M059J (cell line): ENCODE measurements at places on chromosomes 12 and 14. TPM values are rescaled to one million over a fixed set of nuclear protein-coding genes. Genes with fewer than 3 reads are reported as not detected.

GRCh38 chr12:18340786-18341185 lies 79.5 kb downstream of the PIK3C2G start:
- DNase-seq: no peak

GRCh38 chr12:51450806-51451205 lies 26.2 kb downstream of the SLC4A8 start:
- DNase-seq: no peak

- no peak for DNase-seq
These were observed 206.5 kb downstream of the SSPN start for GRCh38 chr12:26401874-26402273.

- DNase-seq: no peak
These were observed 758.0 kb downstream of the DIO2 start for GRCh38 chr14:79453276-79453675.

GRCh38 chr12:93441081-93441616 lies 598 bp downstream of the UBE2N start:
- DNase-seq: peak; percentile 32

Gene INSM2
- total RNA-seq: not detected in 2 replicates
